ENCODE measurements at places on chromosomes 5 and 9.

- DNase-seq, result no peak
Measured at GRCh38 chr5:134539732-134540131, 14.3 kb downstream of the JADE2 start.

- DNase-seq, result no peak
Measured at GRCh38 chr5:138543730-138544104, 681 bp upstream of the ETF1 start.

DNA sequence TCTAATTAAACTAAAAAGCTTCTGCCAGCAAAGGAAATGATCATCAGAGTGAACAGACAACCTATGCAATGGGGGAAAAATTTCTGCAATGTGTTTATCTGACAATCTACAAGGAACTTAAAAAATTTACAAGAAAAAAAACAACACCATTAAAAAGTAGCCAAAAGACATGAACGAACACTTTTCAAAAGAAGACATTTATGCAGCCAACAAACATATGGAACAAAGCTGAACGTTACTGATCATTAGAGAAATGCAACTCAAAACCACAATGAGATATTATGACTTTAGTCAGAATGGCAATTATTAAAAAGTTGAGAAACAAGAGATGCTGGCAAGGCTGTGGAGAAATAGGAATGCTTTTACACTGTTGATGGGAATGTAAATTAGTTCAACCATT lies 530.4 kb upstream of the DAB2 start:
- no peak for DNase-seq

DNA sequence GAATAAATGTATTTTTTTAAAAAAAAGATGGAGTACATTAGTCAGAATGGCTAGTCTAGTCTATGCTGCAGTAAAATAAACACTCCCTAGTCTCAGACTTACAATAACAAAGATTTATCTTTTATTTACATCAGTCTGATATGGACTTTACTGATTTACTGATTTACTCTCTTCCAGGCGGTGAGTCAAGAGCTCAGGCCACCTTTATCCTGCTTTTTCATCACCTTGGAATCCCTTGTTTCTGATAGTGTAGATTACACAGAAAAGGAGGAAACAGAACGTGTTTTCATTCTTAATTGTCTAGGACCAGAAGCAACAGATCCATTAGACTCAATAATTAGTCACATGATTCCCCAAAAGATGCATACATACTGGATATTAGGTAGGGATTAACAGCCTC lies 290.1 kb upstream of the TRPC7 start:
- no peak for DNase-seq

DNA sequence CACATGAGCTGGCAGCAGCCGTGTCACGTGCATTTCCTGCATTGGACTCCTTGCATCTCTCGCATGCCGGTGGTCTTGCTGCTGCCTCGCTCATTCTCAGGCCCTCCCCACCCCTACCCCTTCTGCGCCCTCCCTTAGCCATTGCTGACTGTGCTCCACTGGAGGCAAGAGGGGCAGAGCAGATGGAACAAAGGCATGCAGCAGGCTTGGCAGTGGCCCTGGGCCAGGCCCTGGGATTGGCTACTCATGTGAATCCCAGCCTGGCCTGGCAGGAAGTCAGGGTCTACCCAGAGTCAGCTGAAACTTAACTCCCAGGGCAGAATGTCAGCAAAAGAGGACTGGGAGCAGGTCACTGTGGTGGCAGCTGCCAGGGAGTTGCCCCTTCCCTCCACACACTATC lies 62.3 kb downstream of the TSTD2 start:
- DNase-seq, result no peak

DNA sequence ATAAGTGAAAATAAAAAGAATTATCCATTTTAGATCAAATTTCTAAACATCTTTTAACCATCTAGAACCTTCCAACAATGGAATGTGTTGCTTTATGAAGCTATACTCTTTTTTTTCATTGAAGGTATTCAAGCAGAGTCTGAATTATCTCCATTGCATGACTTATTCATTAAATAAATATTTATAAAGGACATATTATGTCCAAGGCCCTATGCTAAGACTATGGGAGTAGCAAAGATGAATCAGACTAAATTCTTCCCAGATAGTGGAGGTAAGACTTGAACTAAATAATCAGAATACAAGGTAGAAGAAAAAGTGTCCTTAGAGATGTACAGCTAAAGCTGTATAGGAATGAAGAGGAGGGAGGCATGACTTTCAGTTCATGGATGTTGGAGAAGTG lies 215.5 kb upstream of the RGMB start:
- no peak for DNase-seq

- DNase-seq, result no peak
Measured at GRCh38 chr9:112558476-112558875, 71.8 kb downstream of the KIAA1958 start.

- no peak for DNase-seq
Measured at GRCh38 chr9:87278971-87279733, 218.5 kb upstream of the DAPK1 start.

GRCh38 chr5:92401492-92401891 lies 1018.4 kb upstream of the ARRDC3 start:
- DNase-seq, result no peak

- DNase-seq, result no peak
Measured at GRCh38 chr5:179805070-179805528, 1.6 kb downstream of the MGAT4B start.

- no peak for DNase-seq
Measured at GRCh38 chr5:38790891-38791290, 54.9 kb upstream of the OSMR start.

DNA sequence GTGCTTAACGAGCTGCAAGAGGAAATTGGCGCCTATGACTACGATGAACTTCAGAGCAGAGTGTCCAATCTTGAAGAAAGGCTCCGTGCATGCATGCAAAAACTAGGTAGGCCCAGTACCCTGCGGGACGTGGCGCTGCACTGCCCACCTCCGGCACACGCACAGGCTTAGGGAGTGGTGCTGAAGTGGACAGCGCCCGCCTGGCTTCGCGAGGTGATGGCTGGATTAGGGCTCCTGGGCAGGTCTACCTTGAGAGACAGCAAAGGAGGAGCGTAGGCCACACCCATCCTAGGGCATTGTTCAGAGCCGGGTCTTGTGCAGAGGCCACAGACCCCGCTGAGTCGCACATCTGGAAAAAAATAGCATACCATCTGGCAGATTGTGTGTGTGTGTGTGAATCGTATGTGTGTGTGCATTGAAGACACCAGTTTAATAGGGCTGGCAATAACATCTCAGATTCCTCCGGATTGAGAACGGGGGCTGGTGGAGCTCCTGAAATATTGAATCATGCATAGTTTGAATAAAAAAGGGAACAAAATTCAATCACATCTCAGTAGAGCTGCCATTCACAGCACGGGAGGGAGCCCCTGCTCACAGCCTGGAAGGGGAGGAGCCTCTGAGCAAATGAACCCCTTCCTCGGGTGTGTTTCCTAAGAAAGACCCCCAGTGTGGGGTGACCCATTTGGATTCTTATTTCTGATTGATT lies 11.1 kb downstream of the OLFM1 start:
- no peak for DNase-seq

- no peak for DNase-seq
Measured at GRCh38 chr5:10277773-10278630, 27.9 kb downstream of the CCT5 start.

DNA sequence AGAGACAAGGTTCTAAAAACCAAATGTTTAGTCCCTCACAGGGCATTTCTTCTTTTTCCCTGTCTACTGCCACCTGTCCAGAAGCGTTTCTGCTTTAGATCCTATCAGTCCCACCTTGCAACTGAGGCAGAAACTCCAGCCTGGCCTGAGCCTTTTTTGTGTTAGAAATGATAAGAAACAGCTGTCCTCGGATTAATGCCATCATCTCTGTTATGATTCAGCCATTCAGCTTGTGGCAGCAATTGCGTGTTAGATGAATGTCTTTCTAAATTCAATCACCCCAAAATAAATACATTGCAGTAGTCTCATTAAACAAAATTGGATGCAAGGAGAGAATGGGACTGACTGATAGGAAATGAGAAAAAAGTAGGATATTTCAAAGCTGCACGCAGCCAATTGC lies 28.3 kb upstream of the FRMPD1 start:
- DNase-seq, result no peak

- no peak for DNase-seq
Measured at GRCh38 chr5:15069407-15069905, 197.9 kb upstream of the ANKH start.

DNA sequence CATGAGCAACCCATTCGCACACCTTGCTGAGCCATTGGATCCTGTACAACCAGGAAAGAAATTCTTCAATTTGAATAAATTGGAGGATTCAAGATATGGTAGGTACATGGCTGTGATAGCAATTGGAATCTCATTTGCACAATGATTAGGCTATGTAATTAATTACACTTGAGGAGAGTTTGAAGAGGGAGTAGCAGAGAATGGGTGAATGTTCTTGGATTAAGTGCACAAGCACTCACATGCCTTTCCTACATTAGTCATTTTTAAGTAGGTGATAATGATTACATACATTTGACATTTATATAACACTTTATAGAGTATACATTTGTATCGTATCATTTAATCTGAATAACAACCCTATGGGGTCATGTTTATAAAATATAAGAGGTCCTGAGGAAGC lies 21.1 kb downstream of the ACO1 start:
- DNase-seq, result no peak

DNA sequence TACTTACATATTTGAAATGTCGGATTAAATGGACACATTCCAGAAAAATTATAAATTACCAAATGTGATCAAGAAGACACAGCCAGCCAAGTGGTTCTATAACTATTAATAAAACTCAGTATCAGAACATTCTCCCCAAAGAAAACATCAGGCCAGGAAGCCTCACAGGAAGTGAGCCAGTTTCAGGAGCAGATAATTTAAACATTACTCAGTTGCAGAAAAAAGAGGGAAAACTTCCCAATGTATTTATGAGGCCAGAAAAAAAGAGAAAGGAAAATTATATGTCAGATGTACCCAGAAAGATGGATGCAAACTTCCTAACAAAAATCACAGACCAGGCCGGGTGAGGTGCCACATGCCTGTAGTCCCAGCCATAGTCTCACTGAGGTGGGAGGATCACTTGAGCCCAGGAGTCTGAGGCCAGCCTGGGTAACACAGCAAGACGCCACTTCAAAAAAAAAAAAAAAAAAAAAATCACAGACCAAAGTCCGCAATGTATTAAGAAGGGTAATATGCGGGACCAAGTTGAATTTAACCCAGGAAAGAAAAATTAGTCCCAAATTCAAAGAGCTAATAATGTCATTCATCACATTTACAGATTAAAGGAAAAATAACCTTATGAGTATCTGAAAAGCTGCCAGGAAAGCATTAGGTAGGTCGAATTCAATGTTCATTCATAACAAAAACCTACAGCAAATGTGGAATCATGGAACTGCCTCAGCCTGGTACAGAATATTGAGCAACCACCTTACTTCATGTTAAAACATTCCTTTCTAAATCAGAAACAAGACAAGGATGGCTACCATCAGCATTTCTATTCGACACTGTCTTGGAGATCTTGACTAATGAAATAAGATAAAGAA lies 37.2 kb upstream of the NRARP start:
- no peak for DNase-seq

- no peak for DNase-seq
Measured at GRCh38 chr9:90665072-90665471, 22.4 kb upstream of the DIRAS2 start.

DNA sequence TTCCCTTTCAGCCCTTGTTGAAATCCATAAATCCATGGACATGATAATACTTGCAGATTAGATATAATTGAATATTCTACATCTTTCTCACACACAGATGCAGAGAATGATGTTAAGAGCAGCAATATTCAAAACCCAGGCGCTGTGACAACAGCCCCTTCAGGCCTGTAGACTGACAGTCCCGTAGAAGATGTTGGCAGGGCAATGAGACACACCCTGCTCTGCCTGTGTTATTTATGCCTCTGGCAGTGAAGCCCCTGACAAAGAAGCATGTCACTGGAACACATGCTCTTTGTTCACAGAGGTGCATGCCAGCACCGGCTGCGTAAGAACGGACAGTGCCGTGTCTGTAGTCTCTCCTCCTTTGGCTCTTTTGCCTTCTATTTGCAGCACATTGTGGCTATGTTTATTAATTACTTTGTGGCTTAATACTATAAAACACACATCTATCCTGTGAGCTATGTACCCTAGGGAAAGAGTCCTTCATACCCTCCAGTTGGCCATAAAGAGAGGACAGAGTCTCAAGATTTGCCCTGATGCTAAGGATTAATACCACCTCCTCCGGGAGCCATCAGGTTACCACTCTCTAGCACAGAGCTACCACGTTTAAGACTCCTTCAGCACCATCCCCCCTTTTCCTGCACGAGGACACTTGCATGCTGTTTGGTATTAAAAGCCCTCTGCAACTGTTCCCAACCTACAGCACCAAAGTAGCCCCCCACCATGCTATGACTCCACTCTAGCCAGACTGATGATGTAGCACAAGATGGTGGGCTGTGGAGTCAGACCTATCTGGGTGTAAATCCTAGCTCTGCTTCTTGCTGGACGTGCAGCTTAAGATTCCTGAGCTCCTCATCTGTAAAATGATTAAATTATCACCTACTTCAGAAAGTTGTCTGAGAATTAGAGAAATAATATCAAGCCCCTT lies 2.0 kb upstream of the ANP32B start:
- DNase-seq, result no peak

DNA sequence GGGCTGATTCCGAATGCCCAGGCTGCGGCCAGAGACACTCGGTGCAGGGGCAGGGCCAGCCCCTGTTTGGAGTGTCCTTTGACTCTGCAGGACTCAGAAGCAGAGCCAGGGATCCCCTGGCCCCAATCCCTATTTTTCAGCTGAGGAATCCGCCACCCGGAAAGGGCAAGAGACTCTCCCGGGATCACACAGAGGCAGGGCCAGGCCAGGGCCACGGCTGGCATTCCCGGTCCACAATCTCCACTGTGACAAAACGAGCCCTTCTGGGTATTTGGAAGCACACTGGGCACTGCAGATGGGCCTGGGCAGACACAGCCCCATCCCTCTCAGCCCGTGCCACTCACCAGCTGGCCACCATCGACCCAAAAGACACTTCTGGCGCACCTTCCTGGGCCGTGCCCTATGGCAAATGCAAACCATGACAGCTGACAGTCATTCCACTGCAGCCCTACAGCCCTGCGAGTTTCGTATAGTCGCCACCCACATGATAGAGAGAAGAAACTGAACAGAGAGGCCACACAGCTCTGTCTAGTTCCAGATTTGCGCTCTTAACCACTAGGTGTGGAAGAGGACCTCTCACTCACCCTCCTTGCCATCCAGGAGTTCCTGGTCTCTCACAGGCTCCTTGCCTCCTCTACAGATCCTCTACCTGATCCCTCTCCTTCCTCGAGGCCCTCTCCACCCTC lies 13.3 kb downstream of the NR5A1 start:
- no peak for DNase-seq

GRCh38 chr9:64773491-64773931 lies 511.5 kb downstream of the FOXD4L5 start:
- no peak for DNase-seq

GRCh38 chr9:114612272-114612923 lies 1.3 kb downstream of the TMEM268 start:
- no peak for DNase-seq

- DNase-seq, result no peak
Measured at GRCh38 chr9:93216073-93216365, 32.1 kb downstream of the WNK2 start.

GRCh38 chr9:130698514-130698913 lies 4.9 kb downstream of the EXOSC2 start:
- no peak for DNase-seq
